ENCODE measurements at places on chromosomes 2 and 18.
A peak's percentile ranks its signal among the peaks of the same experiment; 100 is the strongest.

- DNase-seq: no peak
Observed at GRCh38 chr18:3170441-3171161, 49.2 kb downstream of the MYOM1 start.

- DNase-seq: no peak
Observed at GRCh38 chr2:224098481-224099230, 59.6 kb upstream of the SERPINE2 start.

GRCh38 chr2:165191096-165191728 lies 12.6 kb downstream of the SCN3A start:
- no peak for DNase-seq

GRCh38 chr2:167944825-167945659 lies 302.4 kb downstream of the STK39 start:
- DNase-seq: no peak

DNA sequence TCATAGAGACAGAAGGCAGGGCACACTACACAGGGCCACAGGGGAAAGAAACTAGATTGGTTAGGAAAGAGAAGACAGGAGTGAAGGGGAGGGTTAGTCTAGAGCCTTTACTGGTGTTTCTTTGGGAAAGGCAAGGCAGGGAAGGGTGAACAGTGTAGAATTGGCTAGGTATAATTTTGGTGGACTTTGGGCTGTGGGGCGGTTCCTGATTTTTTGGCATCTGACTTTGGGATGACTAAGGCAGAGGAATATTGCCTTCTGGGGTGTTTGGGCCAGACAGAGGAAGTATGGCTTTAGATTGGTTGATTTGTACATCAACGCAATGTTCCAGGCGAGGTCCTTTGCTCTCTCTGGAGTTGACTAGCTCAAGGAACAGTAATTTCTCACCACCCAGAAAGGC lies 534.8 kb downstream of the DCC start:
- no peak for DNase-seq

DNA sequence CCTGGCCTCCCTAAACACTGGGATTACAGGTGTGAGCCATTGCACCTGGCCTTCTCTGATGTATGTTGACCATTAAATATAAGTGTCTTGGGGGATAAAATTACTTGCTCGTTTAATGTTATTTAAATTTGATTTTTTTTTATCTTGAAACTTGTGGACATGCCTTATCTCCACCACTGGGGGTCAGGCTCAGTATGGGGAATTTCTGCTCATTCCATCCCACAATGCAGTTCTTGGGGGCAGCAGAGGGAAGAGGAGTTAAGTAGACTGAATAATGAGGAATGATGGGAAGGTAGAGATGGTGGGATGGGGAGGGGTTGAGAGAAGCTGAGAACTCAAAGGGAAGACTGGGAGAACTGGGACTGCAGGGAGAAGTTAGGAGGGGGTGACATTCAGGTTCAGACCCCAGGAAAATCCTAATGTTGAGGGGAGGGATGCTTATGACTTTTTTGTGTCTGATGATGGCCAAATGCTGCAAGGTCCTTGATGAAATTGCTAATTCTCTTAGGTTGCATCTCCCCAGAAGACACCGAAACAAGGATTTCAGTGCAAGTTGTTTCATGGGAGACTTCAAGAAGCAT lies 174.2 kb downstream of the MIB1 start:
- DNase-seq: no peak

DNA sequence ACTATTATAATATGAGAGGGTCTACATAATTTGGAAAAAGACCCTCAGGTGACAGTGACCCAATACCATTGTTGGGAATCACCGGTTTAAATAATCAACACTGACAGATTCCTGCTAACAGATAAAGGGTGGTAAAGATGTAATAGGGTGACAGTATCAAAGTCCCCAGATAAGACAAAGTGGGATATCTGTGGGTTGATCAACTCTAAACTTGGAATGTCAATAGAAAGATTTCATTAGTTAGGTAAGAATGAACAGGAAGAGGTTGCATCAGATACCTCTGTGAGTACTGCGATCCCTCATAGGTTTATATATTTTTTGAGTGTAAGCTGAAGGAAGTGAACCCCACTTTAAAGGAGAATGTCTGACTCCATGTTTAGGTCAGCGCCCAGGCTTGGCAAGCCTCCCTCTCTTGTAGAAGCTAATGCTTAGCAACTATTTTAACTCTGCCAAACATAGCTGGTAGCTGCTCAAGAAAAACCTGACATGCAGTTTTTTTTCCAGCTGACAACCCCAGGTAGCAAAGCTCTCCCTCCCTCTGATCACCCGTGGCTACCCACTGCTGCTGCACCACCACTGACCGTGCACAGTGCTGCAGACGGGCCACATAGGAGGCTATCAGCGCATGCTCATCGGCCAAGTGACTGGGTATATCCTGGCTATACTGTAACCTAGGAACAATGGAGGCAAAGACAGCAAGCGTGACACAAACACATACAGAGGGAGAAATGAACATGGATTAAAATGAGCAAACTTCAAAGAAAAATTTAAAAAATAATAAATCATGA lies 113.3 kb upstream of the DNMT3A start:
- DNase-seq: no peak

DNA sequence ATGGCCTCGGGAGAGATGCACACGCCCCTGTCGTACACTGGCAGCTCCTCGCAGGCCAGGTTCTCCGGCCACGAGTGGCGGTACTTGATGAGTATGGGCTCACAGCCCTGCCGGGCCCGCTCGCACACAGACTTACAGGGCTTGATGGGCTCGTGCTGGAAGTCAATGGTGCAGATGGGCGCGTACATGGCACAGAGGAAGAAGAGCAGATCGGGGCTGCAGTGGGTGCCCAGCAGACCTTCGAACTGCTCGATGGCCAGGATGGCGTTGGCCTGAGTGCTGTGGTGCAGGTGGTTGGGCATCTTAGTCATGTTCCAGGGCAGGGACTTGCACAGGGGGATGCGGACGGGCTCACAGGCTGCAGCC lies 359 bp downstream of the FRZB start:
- DNase-seq: no peak

GRCh38 chr2:120522151-120522751 lies 176.3 kb downstream of the INHBB start:
- DNase-seq: no peak

DNA sequence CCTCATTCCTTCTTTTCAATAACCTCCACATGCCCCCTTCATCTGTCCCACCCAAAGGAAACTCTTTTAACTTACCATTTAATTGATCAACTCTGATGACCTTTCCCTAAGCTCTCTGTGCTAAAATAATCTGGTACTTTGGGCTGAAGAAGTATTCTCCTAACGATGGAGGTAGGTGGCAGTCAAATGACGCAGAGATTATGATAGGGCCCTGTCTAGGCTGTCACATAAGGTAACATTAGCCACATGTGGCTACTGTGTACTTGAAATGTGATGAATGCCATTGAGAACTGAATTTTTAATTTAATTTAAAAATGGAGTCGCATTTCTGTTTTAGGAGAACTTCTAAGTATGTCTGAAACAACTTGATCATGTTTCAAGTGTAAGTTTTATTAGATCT lies 140.5 kb upstream of the TNP1 start:
- DNase-seq: no peak

- no peak for DNase-seq
Observed at GRCh38 chr2:204312105-204312504, 233.2 kb upstream of the PARD3B start.

DNA sequence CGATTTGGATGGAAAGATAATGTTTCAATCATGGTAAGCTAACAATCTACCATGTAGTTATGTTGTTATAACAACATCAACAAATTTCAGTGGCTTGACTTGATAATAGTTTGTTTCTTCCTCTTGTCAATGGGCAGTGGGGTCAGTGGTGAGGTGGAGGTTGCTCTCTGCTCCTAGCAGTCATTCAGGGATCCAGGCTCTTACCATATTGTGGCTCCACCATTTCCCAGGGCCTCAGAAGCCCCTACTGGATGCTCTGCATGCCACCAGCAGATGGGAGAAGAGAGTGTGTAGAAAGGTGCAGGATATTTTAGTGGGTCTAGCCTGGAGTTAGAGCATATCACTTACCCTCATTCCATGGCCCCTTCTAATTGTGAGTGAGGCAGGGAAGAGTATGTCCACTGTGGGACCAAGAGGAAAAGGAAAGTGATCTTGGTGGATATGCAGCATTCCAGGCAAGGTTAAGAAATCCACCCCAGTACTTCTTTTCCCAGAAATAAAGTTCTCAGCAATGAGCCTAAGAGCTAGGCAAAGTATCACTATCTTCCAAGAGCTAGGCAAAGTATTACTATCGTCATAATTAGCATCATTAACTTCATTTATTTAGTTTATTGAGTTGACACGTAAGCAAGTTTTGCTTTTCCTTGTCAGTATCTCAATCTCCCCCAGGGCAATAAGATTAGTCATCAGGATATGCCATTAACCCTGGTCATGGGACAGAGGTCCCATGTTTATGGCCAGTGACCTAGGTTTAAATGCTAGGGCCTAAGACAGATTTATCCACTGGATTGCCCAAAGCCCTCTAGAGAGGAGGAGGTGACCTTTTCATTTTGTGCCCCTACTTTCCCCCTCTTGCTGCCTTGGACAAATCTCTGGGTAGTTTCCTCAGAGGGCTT lies 4.2 kb upstream of the IWS1 start:
- no peak for DNase-seq

DNA sequence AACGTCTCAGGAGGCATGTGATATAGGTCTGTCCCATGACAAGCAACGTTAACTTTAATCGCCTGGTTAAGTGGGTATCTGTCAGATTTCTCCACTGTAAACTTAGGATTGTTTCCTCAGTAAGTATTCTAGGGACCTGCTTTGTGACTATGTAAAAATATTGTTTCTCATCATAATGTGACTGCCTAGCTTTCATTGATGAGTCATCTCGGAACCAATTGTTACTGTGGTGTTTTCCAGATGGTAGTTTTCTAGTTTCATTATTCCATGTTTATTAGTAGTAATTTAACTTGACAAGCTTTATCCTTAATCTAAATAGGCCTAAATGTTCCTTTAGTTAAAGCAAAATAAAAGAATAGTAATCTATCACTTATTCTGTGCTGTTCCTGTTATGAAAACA lies 28.2 kb upstream of the GATA6 start:
- no peak for DNase-seq

GRCh38 chr2:176174824-176175708 lies 13.4 kb upstream of the HOXD1 start:
- DNase-seq: no peak

GRCh38 chr2:59449274-59449673 lies 1104.2 kb downstream of the BCL11A start:
- DNase-seq: no peak

- peak; percentile 37 for DNase-seq
Observed at GRCh38 chr2:173027181-173028128, 48.2 kb upstream of the MAP3K20 start.

- peak; percentile 69 for DNase-seq
Observed at GRCh38 chr2:238016526-238016925, 44.3 kb upstream of the SCLY start.

- no peak for DNase-seq
Observed at GRCh38 chr18:54181856-54182602, 42.4 kb downstream of the MBD2 start.

- no peak for DNase-seq
Observed at GRCh38 chr2:119425620-119426395, 5.8 kb upstream of the TMEM37 start.

DNA sequence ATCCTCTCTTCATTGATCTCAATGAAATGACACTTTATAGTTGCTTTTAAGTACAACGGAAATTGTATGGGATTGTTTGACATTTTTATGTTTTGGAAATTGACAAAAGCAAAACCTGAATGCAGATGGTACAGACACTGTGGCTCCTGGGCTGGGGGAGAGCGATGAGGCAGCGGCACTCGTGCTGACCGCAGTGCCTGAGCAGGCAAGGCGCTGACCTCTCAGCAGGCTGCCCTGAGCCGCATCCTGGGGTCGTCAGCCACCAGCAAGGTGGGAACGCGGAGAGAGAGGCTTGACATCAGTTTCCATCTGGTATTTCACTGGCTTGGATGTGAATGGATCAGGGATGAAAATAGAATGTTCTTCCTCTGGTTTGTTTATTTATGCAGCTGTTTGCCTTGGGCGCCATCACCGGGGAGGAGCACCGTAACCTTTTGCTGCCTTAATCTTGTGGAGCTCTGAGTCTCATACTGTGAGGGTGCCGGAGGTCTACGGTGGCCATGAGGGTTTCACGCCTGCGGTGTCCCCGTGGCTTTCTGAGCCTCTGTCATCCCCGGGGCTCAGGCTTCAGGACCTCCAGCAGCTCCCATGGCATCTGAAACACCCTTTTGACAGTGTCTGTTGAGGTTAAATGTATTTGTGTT lies 94.8 kb upstream of the TPO start:
- DNase-seq: no peak

GRCh38 chr2:129233166-129233565 lies 746.3 kb upstream of the RAB6C start:
- DNase-seq: no peak

GRCh38 chr2:169361706-169362117 lies 622 bp downstream of the LRP2 start:
- DNase-seq: no peak

DNA sequence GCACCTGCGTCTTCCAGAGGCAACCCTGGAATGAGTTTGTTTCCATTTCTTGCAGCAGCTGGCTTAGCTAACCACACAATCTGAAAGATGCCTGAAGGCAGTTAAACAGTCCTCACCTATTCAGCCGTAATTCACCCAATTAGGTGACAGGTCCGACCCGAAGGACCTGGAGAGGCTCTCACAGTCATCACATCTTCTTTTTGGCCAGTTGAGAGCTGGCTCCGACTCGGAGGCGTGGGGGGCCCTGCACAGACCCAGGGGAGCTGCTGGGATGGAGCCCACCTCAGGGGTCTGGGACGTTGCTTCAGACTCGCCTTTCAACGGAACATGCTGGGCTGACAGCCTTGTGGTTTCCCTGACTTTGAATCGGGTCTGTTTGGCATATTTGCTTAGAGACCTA lies 187.3 kb downstream of the RTP5 start:
- DNase-seq: no peak

DNA sequence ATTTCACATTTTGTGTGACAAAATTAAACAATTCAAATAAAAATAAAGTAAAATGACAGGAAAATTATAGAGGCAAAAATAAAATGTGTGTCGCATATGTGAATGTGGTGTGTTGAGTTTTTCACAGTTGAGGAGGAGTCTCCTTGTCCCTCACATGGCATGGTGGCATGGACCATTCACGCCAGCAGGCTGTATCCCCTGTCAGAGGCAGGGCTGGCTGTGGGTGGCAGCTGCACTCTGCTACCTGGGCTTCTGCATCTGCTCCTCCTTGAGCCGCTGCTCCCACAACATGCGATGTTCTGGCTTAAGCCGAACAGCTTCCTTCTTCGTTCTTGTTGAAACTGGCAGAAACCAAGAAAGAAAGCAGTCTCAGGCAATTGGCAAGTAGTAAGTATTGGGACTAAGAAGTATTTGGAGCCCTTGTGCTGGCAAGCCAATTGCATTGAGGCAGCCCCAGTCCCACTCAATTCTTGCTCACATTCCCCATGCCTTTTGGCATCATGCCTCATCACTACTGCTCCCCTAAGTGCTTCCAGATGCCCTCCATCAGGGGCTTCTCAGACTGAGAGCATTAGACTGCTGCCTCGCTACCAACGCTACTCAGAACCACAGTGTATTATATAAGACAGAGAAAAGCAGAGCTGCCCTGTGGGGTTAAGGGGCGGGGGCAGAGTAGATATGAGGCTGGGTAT lies 177.9 kb upstream of the NABP1 start:
- no peak for DNase-seq

GRCh38 chr2:52238782-52239181 lies 1206.8 kb upstream of the NRXN1 start:
- peak; percentile 48 for DNase-seq

All from NCI-H2029 treated with DMSO at 0.1 percent for 48 hours (cell line).